ENCODE measurements at places on chromosomes 4 and X. TPM values are rescaled to one million over a fixed set of nuclear protein-coding genes. Genes with fewer than 3 reads are reported as not detected.

Gene KCND1
- polyA plus RNA-seq: 1.5 TPM

DNA sequence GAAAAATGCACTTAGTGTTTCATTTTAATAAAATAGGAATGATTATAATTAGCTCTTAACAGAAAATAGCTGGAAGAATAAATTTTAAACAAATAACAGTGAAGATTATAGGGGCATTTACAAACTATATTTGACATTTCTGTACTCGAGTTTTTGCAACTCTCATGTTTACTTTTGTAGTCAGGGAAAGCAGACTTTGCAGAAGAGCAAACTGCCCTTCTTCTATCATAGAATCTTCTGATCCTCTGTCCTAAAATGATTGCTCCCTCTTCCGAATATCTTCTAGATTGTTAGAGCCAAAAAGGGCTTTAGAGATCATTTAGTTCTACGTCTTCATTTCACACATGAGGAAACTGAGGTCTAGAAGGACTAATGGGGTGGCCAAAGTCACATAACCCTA, 219.0 kb downstream of the RELL1 start:
- no peak for DNase-seq

DNA sequence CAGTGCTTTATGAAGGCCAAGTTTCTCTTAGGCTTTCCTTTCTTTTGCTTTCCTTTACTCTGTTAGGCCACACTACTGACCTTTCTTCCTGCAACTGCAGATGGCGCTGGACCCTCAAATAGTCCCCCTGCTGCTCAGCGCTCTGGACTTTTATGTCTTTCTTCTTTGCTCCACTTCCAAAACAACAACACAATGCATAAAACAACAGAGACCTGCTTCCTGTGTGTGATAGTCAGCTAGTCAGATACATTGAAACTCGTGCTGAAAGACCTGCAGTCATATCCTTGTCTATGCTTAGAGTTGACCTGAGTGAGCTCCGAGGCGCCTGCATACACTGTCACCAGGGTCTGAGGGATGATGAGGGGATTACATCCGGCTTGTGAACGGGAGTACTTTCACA, 108.9 kb upstream of the TEX13D start:
- no peak for DNase-seq

Gene MAGEA8
- not detected for polyA plus RNA-seq

Gene POF1B
- not detected for polyA plus RNA-seq

Gene NDNF
- not detected for polyA plus RNA-seq

DNA sequence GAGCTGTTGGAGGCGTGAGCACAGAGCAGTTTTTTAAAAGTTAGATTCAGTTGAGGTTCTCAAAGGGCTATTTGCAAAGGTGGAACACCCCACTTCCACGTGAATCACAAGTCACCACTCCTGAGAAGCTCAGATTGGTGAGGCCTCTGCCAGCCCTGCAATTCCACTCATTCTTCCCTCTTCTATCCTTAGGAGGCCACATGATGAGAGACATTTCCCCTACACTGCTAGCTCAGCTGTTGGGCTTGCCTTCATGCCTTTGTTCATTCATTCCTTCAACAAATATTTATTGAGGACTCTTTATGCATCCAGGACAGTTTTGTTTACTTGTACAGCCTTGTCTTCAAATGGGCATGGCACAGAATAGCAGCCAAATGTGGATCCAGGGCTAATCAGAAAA, 3.7 kb downstream of the SRPX2 start:
- no peak for DNase-seq

DNA sequence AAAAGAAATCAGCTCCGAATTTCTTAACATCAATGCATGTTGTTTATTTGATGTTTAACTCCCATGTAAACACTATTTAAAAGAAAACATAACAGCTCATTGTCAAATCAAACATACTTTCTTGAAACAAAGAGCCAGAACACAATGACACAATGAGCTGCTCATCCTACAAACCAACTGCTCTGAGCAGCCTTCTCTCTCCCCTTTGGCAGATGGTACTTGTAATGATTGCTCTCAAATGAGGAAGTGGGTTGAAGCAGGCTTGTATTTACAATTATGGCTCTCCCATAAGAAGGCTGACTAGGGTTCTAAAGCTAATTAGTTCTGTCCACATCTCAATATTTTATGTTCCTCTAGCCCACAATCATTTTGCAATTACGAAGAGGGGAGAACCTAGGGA, 637.8 kb upstream of the ADGRL3 start:
- no peak for DNase-seq

Gene MUC7
- polyA plus RNA-seq: not detected

GRCh38 chr4:154604696-154605200, 7.7 kb downstream of the FGG start:
- DNase-seq: no peak

Gene EDA
- polyA plus RNA-seq: not detected

- no peak for DNase-seq
These were observed 56.6 kb upstream of the LHFPL1 start for GRCh38 chrX:112736310-112736709.

GRCh38 chr4:142416121-142416520, 430.0 kb downstream of the INPP4B start:
- DNase-seq: no peak

GRCh38 chrX:106728337-106728736, 1.8 kb downstream of the RNF128 start:
- no peak for DNase-seq
